ENCODE measurements at places on chromosomes 4 and X.

- DNase-seq: no peak
Measured at GRCh38 chrX:9318766-9319165, 146.1 kb upstream of the TBL1X start.

GRCh38 chrX:22527302-22527701 lies 254.6 kb downstream of the CBLL2 start:
- DNase-seq: no peak

GRCh38 chr4:1241936-1242505 lies 6.9 kb downstream of the CTBP1 start:
- DNase-seq: no peak

DNA sequence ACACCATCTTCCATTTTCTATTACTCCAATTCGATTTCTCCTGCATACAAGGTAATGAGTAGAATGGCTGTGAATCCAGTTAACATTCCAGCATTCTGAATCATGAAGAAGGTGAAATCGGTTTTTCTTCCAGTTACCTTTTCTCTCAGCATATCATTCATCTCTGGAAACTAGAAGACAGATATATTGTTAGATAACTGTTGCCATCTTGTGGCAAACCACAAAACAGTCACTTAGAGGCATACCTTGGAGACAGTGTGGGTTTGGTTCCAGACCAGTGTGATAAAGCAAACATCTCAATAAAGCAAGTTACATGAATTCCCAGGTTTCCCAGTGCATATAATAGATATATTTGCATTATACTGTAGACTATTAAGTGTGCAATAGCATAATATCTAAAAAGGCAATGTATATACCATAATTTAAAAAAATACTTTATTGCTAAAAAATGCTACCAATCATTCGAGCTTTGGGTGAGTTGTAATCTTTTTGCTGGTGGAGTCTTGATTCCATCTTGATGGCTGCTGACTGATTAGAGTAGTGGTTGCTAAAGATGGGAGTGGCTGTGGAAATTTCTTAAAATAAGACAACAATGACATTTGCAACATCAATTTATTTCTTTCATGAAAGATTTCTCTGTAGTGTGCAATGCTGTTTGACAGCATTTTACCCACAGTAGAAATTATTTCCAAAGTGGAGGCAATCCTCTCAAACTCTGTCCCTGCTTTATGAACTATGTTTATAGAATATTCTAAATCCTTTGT lies 82.1 kb downstream of the SLC39A8 start:
- no peak for DNase-seq

DNA sequence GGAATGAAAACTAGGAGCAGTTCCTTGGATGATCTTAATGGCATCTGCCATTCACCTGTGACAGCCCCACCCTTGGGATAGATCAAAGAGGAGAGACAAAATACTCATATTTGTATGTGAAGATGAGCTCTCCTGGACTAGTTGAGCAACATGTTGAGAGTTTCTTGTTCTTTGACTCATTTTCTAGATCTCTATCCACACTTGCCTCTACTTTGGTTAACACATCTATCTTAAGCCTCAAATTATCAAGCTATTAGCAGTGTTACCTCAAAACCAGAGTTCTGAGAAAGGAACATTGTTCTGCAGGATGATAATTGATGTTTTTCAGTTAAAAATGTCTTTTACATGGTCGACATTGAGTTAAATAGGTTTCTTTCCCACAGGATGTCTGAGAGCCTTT lies 94.2 kb upstream of the TEX13D start:
- DNase-seq: no peak

DNA sequence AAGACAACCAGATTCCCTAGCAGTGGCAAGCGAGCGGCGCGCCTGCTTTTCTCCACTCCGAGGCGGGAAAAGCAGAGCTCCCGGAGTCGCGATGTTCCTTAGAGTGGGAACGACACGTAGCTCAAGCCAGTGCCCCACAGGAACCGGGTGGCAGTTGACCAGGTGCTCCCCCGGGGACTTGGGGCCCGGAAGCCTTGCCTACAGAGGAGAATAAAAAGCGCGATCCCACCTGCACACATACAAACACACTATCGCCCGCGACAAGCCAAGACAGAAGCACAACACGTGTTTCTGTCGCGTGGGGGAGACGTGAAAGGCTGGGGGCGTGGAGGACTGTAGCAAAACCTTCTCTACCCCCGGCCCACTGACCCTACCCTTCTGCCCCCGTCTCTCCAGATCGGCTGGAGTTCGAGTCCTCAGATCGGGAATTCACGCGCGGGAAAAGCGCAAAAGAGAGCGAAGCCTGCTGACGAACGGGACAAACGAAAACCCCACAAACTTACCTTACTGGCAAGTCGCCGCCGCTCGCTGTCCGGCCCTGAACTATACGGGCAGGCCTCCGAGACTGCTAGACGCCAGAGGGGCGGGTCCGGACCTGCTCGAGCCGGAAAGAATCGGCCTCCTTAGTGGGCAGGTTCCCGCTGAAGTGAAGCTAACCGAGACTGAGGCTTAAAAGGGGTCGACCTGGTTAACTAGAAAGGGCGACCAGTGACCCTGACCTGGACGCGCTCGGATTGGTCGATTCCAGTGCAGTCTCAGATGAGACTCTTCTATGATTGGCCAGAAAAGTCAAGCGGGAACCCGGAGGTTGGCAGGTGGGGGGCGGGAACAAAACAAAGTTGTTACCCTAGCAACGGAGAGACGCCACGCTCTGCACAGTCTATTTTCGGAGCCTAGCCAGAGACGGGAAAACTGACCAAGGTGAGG lies at the start of the genes DNAAF6 and NUP62CL:
DNAAF6 (plus strand) TSS at position 842 of the 927 bp plus-strand sequence. CDS start 6,265 bp downstream, outside the sequence.
NUP62CL (minus strand) TSS at position 664 of the 927 bp plus-strand sequence. CDS start 31,287 bp downstream, outside the sequence.
- peak; percentile 58 for DNase-seq

- no peak for DNase-seq
Measured at GRCh38 chr4:185550933-185551332, 15.6 kb upstream of the PDLIM3 start.

GRCh38 chr4:186291256-186291890 lies 25.4 kb downstream of the F11 start:
- no peak for DNase-seq

DNA sequence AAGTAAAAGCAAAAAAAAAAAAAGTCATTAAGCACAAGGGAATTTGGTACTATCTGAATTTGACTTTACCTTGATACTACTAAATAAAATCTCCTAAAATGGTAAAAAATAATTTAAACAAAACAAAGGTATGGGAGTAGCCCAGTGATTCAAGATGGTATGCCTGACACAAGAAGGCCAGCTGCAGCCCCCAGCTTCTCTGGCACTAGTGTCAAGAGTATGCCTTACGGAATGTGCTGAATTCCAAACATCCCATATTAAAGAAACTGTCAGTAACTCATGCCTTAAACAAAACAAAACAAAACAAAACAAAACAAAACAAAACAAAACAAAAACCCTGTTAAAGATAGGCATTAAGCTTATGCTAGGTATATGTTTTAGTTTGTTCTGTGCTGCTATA lies 80.8 kb downstream of the RASL11B start:
- no peak for DNase-seq

DNA sequence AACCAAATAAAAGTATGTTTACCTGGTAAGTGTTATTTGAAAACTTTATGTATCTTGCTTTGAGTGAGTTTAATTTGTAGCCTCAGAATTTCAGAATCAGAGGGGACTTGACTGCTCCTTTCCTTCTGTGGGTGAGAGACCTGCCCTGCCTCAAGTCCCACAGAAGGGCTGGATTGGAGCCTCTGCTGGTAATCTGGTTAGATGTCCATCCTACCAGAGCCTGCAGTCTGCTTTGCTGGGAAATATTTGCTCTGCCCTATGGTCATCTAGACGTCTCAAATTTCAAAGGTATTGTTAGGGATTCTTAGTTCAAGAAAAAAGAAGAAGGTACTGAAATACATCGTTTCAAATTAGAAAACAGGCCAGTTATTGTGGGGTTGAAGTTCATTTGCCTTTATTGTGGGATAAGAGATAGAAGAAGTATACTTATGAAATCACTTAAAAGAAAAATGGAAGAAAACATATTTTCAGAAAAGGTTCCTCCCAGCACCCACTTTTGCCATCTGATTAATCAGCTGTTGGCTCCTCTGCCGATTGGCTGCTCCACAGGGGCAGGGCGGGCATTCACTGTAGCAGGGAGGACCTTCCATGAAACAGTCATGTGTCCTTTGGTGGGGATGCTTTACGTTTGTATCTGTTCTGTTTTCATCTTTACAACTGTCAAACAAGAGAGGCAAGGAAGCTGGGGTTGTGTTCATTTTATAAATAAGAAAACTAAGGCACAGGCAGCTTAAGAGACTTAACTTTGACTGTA lies 73.3 kb upstream of the TLR2 start:
- no peak for DNase-seq

DNA sequence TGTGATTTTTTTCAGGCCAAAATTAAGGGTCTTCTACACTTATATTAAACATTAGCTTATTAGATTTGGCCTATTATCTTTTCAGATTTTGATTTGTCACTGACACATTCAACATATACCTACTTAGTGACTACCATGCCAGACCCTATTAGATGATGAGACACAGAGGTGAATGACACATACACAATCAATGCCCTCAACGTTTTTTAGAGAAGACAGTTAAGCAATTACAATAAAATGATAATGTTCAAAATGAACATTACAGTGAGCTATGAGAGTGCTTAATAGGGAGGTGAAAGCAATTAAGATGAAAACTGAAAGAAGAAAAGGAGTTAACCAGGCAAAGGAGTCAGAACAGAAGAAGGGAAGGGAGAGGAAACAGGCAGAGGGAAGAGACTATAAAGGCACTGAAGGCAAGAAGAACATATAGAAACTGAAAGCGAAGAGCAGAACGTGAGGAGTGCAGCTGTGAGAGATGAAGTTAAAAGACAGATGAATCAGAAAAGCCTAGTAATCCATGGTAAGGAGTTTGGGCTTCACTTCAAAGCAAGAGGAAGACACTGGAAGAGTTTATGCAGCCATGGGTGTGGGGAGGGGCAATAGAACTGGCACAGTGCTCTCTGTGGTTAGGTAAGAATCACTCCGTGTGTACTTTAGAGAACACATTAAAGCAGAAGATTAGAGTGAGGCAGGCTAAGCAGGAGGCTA lies 119.0 kb downstream of the REELD1 start:
- no peak for DNase-seq

DNA sequence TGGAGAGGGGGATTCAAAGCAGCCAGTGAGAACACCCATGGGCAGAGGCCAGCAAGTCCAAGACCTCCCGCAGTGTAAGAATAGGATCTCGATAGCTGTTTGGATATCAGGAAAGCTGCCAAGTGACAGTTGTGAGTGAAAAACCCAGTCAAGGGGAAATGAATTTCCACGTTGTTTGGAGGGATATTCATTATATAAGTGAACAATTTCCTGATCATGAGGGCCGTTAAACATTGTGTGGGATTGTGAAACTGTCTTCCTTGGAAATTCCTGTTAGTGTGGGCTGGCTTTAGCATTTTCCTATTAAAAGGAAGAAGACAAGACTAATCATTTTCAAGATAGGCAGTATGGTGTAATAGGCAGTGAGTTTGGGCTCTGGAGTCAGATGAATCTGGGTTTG lies 15.0 kb downstream of the CLDN2 start:
- no peak for DNase-seq

DNA sequence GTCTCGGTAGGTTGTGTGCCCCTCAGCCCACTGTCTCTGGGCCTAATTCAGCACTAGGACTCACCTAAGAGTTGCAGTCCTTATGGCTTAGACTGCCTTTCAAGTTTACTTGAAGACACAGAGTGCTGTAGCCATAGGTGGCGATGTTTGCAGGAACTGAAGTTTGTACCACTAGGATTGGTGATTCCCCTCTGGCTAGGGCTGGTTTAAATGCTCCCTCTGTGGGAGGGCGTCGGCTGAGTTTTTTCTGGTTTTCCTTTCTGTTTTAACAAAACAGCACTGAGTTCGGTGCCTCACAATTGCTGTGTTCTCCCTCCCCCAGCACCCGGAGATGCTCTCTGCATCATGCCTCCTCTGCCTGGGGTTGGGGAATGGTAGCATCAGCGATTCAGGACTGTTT lies 480.9 kb downstream of the PCDH11X start:
- DNase-seq: no peak
